ENCODE measurements at places on chromosomes 2 and 18. TPM values are rescaled to one million over a fixed set of nuclear protein-coding genes. Genes with fewer than 3 reads are reported as not detected.

- H3K36me3 ChIP-seq: no peaks in the 10 kb centered on the region
- no peaks in the 10 kb centered on the region for H3K4me1 ChIP-seq
- no peak overlapping the region for H3K27ac ChIP-seq
- no peak for DNase-seq
- H3K27me3 ChIP-seq: no peaks in the 10 kb centered on the region
Observed at GRCh38 chr2:79370976-79371538, 141.8 kb upstream of the CTNNA2 start.

- no peak overlapping the region for H3K27ac ChIP-seq
- no peak for DNase-seq
- H3K4me3 ChIP-seq: no peak overlapping the region
- no peaks in the 10 kb centered on the region for H3K36me3 ChIP-seq
- H3K27me3 ChIP-seq: no peaks in the 10 kb centered on the region
Observed at GRCh38 chr2:144670080-144670479, 150.2 kb upstream of the ZEB2 start.

DNA sequence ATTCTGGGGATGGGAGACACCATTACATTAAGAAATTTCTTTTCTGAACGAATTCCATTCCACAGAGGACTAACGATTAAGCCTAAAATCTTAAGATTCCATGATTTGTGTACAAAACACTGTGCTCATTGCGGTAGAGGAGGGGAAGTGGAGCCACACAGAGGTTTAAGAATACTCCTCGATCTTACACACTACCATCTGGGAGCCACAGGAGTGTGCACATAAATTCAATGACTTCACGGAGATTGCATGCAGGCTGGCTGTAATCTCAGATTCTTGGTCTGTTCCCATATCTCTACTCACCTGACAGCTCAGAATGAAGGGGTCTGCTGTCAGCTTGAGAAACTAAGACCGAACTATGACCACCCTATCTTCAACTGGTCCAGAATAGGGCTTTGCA is 762 bp downstream of the VPS4B start:
- peaks cover 24% of the 10 kb centered on the region for H3K4me1 ChIP-seq
- peak overlapping the region; percentile 92 for H3K27ac ChIP-seq
- no peak for DNase-seq
- peak overlapping the region; percentile 73 for H3K4me3 ChIP-seq
- no peaks in the 10 kb centered on the region for H3K27me3 ChIP-seq

DNA sequence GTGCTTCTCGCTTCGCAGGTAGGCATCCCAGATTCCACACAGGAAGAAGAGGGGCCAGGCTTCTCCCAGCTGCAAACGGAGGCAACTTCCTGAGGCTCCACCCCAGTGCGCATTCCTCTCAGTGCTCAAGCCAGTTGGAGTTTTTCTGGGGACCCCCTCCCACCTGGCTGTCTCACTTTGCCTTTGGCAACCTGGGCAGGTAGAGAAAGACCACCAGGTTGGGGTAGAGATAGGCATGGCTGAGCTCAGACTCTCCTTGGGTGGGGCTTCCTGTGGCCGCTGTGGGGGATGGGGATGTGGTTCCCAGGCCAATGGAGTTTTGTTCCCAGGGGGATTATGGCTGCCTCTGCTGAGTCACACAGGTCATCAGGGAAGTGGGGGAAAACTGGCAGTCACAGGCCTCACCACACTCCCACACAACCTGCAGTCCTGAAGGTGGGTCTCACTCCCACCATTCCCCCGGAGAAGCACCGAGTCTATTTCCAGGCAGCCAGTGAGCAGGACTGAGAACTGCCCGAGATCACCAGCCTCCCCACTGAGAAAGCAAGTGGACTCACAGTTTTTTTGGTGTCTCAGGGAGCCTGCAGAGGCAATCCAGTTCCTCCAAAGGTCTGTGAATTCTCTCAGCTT is 38.1 kb downstream of the SLC39A10 start:
- peaks cover 7% of the 10 kb centered on the region for H3K36me3 ChIP-seq
- no peak overlapping the region for H3K4me3 ChIP-seq
- no peaks in the 10 kb centered on the region for H3K27me3 ChIP-seq
- no peak for DNase-seq
- H3K4me1 ChIP-seq: no peaks in the 10 kb centered on the region

- H3K27me3 ChIP-seq: no peaks in the 10 kb centered on the region
- H3K36me3 ChIP-seq: no peaks in the 10 kb centered on the region
- H3K4me3 ChIP-seq: no peak overlapping the region
- H3K4me1 ChIP-seq: no peaks in the 10 kb centered on the region
- no peak overlapping the region for H3K27ac ChIP-seq
Observed at GRCh38 chr2:163466331-163467250, 269.2 kb downstream of the FIGN start.

GRCh38 chr2:164979113-164979512 is 23.8 kb upstream of the SLC38A11 start:
- no peaks in the 10 kb centered on the region for H3K36me3 ChIP-seq
- no peaks in the 10 kb centered on the region for H3K27me3 ChIP-seq
- no peak for DNase-seq
- no peak overlapping the region for H3K27ac ChIP-seq

FAM210A gene
- 53.4 TPM for total RNA-seq

DNA sequence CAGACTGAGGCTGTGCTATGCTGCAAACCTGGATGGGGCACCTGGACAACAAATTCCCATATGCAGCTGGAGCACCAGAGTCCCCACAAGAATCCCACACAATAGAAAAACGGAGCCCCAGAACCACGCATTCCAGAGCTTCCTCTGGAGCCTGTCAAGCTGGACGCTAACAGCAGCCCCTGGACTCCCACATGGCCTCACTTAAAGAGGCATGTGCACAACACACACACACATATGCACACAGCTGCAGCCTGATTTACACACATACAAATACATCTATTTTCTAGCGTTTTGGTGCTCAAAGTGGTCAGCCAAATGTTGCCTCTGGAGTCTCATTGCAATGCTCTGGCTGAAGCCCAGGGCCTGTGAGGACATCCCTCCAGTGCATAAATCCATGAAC is 632.7 kb upstream of the ID2 start:
- no peak for DNase-seq
- no peaks in the 10 kb centered on the region for H3K36me3 ChIP-seq
- H3K27me3 ChIP-seq: no peaks in the 10 kb centered on the region
- H3K4me3 ChIP-seq: no peak overlapping the region
- H3K4me1 ChIP-seq: no peaks in the 10 kb centered on the region
- H3K27ac ChIP-seq: no peak overlapping the region

DNA sequence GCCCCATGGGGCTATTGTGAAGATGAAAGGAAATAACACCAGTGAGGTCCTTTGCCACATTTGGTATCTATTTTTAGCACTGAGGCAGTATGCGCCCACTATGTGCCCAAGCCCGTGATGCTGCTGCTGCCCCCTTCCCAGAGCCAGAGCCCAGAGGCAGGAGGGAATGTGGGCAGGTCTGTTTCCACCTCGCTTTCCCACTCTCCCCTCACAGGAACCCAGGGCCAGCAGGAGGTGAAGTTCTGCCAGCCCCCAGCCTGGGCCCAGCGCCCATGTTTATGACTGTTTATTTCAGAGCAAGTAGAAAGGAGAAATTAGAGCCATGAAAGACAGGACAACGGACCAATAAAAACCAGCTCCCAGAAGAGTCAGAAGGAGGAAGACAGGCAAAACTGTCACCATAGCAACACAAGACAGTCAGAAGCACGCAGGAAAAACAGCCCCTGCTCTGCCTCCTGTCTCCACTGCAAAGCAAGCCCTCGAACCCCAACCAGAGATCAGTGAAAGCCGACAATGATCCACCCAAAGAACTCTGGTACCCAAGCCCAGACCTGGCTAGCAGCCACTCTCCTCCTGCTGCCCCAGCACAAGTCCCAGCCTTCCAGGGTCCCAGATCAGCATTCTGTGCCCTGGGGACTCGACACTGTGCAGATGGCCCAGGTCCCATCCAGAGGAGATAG is 1.4 kb downstream of the CYRIA start:
- DNase-seq: peak; percentile 46
- no peaks in the 10 kb centered on the region for H3K36me3 ChIP-seq
- no peaks in the 10 kb centered on the region for H3K27me3 ChIP-seq
- H3K4me3 ChIP-seq: peak overlapping the region; percentile 66
- peak overlapping the region; percentile 79 for H3K27ac ChIP-seq

IL36A gene
- not detected for total RNA-seq

KCNS3 gene
- total RNA-seq: 3.6 TPM

DNA sequence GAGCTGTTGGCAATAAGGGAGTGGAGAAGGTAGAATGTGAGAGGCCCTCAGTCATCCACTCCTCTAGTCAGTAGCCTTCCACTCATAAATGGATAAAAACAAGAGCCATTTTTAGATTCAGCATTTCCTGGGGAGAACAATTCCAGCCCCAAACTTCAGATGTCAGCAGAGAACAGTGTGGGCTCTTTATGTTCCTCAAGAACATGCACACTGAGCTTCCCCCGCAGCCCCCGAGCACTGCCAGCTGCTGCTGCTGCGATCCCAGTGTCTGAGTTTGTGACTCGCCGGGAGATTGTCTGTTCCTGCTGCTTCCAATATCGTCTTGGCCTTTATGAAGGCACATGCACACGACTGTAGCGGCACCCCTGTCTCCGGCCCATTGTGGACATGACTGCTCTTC is 143.7 kb upstream of the CTNNA2 start:
- no peak overlapping the region for H3K4me3 ChIP-seq
- no peaks in the 10 kb centered on the region for H3K36me3 ChIP-seq
- H3K27ac ChIP-seq: no peak overlapping the region
- no peaks in the 10 kb centered on the region for H3K27me3 ChIP-seq

DNA sequence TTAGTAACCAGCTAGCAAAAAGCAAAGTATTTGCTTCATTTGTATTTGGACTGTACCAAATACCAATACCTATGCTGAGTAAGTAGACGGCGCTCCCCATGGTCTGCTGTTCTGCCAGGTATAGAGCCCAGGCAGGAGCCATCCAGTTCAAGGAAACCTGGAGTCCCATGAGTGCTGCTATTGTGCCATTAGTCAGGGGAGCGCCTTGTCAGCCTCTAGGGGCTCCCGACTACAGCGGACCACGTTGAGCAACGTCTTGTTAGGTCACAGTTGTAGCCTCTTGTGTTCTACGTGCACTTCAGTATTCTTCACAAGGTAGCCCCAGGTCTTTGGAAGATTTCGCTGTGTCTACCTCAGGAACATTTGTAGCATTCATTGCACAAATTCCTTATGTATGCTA is 21.6 kb upstream of the SLC9A2 start:
- no peaks in the 10 kb centered on the region for H3K36me3 ChIP-seq
- no peak overlapping the region for H3K4me3 ChIP-seq
- H3K4me1 ChIP-seq: no peaks in the 10 kb centered on the region
- no peak for DNase-seq
- no peak overlapping the region for H3K27ac ChIP-seq

UPP2 gene
- total RNA-seq: not detected

DNA sequence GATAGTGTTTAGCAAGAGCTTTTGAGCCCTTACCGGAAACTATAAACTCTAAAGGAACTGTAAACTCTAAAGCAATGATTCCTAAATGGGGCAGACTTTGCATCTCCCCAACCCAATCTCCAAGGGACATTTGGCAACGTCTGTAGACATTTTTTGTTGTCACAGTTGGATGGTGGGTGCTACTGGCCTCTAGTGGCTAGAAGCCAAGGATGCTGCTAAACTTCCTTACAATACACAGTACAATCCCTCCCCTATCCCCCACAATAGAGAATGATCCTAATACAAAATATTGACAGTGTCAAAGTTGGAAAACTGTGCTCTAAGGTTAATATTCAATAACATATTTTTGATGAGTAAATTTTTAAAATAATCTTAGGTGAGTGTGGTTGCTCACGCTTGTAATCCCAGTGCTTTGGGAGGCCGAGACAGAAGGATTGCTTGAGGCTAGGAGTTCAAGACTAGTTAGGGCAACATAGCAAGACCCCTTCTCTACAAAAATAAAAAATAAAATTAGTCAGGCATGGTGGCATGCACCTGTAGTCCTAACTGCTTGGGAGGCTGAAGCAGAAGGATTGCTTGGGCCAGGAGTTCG is 66.7 kb downstream of the PTPN4 start:
- no peak overlapping the region for H3K27ac ChIP-seq
- no peaks in the 10 kb centered on the region for H3K4me1 ChIP-seq
- peaks cover 6% of the 10 kb centered on the region for H3K36me3 ChIP-seq
- no peak for DNase-seq
- H3K27me3 ChIP-seq: no peaks in the 10 kb centered on the region
- H3K4me3 ChIP-seq: no peak overlapping the region

AKAIN1 gene
- total RNA-seq: not detected
